ENCODE measurements at places on chromosomes 13 and 19.

- DNase-seq = no peak
Observed at GRCh38 chr13:20512042-20512683, 13.5 kb downstream of the CRYL1 start.

GRCh38 chr19:1055028-1055425, 11.9 kb upstream of the ARHGAP45 start:
- no peak for DNase-seq

DNA sequence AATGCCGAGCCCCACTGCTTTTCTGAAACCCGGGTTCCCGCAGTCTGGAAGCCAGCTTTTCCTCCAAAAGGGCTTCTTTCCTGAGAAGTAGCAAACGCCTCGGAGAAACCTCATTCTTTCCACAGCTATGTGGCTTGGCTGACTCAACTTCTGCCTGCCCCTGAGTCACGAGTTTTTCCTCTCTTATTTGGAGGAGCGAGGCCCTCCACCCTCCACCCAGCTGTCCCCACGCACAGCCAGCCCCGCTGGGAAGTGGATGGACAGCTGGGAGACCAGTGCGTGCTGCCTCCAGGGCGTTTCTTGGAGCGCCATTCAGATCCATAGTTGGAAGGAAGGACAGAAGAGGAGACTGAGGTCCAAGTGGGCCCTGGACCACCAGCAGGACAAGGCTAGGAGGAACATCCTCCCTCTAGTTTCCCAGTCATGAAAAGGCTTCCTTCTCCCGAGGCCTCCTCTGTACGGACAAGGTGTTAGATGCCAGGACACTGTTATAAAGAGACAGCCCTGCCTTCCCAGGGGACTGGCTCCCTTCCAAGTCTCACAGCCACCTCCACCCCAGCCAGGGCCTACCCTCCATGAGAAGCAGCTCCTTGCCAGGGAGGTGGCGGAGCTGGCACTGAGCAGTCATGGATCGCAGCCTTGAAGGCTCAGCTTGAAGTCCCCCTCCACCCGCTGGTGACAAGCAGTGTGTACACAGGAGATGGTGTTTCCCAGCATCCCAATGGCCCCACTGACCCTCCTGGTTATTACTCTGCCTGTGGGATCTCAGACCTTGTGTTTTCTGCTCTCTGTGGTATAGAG, 2.5 kb upstream of the PLEKHF1 start:
- DNase-seq = no peak

DNA sequence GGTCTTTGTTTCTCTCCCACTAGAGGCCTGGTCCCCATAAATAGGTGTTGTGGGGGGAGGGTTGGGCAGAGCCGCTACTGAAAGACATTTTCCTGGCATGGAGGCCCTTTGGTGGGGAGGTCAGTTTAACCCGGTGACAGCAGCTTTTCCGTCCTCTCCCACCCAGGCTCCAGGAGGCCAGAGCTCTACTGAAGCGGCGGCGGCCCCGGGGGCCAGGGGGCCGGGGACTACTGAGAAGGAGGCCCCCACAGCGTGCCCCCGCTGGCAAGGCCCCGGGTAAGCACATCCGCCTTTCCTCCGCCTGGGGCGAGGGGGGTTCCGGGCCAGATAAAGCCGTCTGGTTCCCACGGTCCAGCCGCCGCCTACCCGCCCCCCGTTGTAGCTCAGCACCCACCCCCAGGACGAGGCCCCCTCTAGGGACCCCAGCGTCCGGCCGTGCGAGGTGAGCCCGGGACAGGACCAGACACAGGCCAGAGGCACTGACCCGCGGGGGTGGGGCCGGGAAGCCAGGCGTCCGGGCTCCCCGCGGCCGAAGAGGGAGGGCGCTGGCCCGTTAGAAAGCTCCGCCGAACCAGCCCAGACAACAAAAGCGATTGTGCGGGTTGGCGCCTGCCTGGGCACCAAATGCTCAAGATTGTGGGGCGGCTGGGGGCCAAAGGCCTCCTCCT, 1.1 kb upstream of the LTBP4 start:
- no peak for DNase-seq

DNA sequence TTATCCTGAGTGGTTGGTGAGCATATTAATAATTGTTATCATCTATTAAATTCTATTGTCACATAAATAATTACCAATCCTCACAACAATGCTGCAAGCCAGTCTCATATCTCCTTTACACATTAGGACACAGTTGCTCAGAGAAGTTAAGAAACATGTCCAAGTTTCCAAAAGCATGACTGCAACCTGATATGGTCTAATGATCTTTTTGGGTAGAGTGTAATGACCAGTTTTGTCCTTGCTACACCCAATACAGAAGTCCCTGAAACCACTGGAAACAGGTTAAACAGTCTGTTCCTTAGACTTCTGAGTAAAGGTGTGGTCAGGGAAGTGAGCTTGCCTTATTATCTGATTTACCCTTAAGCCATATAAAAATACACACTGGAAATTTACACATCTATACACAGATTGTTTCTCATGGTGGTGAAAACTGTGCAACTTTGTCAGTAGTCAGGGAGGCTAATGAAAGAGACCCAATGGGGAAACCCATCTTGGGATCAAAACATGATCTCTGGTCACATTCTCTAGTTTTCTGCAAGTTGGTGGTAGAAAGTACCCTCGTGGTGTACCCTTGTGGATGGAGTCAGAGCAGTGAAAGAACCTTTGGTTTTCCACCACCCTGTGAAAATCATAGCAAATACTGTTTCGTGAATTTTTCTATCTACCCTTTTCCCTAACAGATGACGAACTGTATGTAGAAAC, 146.0 kb upstream of the KLF12 start:
- DNase-seq = no peak

GRCh38 chr19:18099623-18099995, 2.0 kb downstream of the MAST3 start:
- no peak for DNase-seq

- no peak for DNase-seq
Observed at GRCh38 chr19:2507109-2507508, 31.2 kb downstream of the GADD45B start.

DNA sequence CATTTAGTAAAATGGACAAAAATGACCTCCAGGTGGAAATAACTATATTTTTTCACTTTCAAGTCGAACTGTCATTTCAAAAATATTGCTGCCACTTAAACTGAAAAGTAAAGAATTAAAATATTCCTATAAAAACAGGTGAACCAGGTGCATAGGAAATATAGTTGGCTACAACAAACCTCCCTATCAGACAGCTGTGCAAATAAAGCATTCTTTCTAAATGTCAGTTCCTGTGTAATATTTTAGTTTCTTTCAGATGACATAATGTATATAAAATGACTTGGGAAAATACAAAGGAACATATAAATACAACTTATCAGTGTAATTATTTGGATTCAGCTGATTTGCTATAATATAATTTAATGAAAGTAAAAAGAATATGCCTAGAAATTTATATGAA, 403.5 kb upstream of the GPC6 start:
- DNase-seq = no peak

DNA sequence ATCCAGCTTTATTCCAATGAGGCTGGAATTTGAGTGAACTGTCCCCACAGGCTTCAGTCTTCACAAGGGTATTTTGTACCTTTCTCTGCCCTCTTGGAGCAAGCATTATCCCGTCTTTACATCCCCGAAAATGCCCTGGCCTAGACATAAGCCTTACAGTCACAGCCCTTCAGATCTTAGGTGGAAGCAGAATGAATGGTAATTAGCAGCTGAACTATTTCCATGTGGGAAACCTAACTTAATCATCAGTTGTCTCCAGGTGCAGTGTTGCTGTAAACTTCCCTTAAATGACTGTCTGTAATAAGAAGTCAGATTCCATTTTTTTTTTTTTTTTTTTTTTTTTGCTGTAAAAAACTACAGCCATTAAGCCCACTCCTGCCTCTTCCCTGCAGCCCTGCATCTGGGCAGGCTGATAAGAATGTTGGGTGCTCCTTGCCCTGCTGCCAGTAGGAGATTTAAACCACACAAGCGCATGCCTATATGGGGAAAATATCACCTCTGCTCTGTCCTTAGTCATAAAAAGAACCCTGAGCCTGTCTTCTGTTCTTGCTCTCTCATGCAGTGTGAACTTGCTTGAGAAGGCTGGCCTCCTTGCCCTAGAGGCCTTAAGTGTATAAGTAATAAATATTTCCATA, 426.8 kb upstream of the SLITRK5 start:
- no peak for DNase-seq

- DNase-seq = no peak
Observed at GRCh38 chr13:56039992-56040391, 1100.7 kb upstream of the PRR20A start.

- DNase-seq = no peak
Observed at GRCh38 chr19:28656644-28657043, 556.3 kb downstream of the UQCRFS1 start.

- DNase-seq = no peak
Observed at GRCh38 chr13:39603424-39603947, 493 bp upstream of the LHFPL6 start.

GRCh38 chr13:47046706-47047105, 149.9 kb upstream of the HTR2A start:
- DNase-seq = no peak

DNA sequence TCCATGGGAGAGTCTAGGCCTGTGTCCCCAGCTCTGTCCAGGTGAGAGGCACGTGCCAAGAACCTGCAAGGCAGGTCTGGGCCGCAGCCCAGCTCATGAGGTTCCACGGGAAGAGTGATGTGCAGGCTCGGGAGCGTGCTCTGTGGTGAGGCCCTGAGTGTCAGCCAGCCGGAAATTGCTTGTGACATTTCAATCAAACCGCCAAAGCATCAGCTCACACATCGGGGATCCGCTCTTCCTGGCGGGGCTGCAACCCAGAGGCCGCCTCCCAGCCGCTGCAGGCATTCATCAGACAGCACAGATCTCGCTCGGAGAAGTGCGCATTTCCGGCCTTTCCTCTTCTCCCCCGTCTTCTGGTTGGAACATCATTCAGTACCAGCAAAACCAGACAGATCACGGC, 109.3 kb downstream of the KDM4B start:
- no peak for DNase-seq

All from stimulated activated CD4-positive, alpha-beta T cell treated with anti-CD3 and anti-CD28 coated beads, TNF-alpha, amount 100 ng/mL, for 4 hours (primary cell).